ENCODE measurements at places on chromosomes 2 and 18. TPM values are rescaled to one million over a fixed set of nuclear protein-coding genes. Genes with fewer than 3 reads are reported as not detected.

Gene MOGAT1
- total RNA-seq, result not detected

Gene ZNF532
- 47.3 TPM for total RNA-seq

Gene CIDEA
- not detected for total RNA-seq

Gene HOXD13
- total RNA-seq, result 0.36 TPM

Gene IDH1
- total RNA-seq, result 71.5 TPM

Gene SCN3A
- total RNA-seq, result 0.12 TPM

Gene MARCHF4
- 1.9 TPM for total RNA-seq

Gene LONRF2
- 1.1 TPM for total RNA-seq

Gene BCL2
- total RNA-seq, result 1.5 TPM

All from PC-3 (cell line).